ENCODE measurements at places on chromosomes 16 and 17.

DNA sequence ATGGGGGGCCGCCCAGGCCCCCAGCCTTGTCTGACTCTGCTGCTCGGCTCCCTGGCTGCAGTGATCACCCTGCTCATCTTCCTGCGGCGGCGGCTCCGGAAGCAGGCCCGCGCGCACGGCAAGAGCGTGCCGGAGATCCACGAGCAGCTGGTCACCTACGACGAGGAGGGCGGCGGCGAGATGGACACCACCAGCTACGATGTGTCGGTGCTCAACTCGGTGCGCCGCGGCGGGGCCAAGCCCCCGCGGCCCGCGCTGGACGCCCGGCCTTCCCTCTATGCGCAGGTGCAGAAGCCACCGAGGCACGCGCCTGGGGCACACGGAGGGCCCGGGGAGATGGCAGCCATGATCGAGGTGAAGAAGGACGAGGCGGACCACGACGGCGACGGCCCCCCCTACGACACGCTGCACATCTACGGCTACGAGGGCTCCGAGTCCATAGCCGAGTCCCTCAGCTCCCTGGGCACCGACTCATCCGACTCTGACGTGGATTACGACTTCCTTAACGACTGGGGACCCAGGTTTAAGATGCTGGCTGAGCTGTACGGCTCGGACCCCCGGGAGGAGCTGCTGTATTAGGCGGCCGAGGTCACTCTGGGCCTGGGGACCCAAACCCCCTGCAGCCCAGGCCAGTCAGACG lies 24.4 kb upstream of the BEAN1 start:
- no peak for DNase-seq

GRCh38 chr17:79923974-79924638 lies 84.9 kb upstream of the CBX4 start:
- no peak for DNase-seq

DNA sequence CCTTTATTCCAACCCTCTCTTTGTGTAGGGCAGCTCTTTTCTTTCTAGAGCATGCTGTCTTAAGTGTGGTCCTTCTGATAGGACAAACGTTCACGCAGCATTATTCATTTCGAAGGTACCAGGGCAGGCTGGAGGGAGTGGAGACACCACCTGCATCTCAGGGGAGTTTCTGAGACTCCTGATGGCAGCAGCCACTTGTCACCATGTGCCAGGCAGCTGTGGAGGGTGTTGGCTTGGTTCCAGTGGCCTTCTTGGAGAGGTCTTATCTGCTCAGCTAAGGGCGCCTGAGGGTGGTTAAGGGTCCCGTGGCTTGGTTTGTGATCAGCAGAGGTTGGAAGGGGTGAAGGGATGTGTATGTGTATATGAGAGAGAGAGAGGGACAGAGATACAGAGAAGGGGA lies 257.1 kb upstream of the EEF2KMT start:
- no peak for DNase-seq

DNA sequence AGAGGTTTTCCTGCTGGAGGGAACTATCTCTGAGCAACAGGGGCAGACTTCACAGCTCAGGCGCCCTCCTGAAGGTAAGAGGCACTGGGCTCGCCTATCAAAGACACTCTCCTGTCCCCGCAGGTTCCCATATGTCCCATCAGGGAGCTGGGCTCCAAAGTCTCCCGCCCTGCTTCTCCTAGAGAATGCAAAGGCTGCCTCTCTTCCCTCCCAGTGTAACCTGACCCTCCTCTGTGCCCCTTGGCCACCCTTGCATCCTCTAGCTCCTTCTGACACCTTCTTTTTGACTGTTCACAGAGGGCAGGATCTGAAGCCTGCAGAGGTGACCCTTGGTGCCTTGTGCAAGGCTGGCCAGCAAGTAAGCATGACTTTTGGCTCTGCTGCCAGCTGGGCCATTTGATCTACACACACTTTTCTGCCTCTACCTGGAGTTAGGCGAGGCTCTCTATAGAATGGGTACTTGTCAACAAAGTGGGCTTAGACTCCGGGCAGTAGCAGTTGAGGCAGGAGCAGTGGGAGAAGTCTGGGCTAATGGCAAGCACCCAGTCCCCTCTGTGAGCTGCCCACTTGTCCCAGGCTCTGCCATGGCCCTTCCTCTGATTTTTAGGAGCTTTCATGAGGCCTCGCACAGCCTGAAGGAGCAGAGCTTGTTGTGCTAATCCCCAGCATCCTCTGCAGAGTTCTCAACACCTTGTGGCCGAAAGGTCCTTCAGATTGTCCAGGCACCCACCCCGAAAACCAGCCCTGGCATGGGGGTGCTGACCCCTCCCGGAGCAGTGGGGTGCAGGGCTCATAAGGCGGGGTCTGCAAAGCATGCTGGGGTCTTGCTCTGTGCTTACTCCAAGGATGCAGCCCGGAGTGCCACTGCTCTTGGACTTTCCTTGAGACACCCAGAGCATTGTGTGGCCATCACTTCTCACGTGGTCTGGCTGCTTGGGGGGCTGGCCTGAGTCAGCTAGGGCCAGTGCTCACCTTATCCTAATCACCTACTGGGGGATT lies 122.9 kb downstream of the METRNL start:
- no peak for DNase-seq

- no peak for DNase-seq
These were observed 1.2 kb downstream of the JUP start for GRCh38 chr17:41785091-41785858.

DNA sequence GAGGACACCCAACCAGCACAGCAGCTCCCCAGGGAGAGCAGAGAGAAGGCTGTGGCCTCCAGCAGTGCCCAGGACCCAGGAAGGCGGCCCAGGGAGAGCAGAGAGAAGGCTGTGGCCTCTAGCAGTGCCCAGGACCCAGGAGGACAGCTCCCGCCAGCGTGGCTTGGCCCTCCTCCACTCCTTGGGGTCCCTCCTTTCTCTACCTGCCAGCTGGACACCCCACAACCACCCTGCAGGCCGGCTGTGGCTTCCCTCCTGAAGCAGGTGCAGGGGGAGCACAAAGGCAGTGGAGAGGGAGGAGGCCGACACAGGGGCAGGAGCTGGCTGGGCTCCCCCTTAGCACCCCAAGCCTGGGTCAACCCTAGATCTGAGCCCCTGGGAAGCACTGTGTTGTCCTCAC lies 54.1 kb upstream of the FASN start:
- DNase-seq = no peak

DNA sequence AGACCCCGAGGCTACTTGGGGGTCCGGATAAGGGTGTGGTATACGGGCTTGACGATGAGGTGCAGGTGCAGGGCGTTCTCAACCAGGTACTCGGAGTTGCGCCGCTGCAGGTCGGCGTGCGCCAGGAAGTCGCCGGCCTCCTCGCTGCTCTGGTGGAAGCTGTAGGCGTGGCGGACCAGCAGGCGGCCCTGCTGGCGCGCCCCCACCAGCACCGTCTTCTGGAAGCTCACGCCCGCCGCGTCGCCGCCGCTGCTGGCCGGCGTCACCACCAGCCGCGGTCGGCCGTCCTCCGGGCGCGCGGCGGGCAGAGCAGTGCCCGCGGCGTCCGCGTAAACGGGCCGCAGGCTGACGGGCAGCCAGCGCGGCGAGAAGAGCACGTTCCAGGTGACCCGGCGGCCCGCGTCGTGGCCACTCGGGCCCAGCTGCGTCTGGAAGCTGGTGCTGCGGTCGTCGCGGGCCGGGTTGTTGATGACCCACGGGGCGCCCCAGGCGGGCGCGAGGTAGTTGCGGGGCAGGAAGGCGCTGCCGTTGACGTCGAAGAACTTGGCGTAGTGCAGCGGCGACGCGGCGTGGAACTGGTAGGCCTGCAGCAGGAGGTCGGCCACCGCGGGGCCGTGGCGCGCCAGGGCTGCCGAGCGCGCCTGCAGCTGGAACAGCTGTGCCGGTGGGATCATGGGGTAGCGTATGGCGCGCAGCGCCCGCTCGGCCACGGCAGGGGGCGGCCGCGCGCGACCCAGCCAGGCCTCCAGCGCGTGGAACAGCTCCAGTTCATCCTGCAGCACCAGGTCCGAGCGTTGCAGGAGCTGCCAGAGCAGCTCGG lies 4.8 kb downstream of the BTBD17 start:
- DNase-seq = no peak

DNA sequence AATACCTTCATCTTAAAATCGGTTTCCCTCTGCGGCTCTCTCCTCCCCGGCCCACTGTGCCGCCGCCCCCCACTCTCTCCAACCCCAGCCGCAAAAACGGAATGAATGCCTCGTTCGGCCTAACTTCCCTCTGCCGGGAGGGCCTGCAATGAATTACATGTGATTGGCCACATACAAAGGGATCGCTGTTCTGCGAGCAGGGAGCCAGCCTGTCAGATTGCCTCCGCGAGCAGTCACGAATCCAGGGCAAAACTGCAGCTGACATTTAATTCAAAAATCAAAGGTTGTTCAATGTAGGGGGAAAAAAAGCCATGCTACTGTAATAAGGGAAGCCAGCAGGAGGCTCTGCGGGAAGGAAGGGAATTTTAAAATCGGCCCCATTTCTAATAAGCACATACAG lies 84.9 kb downstream of the TBC1D16 start:
- DNase-seq = no peak

DNA sequence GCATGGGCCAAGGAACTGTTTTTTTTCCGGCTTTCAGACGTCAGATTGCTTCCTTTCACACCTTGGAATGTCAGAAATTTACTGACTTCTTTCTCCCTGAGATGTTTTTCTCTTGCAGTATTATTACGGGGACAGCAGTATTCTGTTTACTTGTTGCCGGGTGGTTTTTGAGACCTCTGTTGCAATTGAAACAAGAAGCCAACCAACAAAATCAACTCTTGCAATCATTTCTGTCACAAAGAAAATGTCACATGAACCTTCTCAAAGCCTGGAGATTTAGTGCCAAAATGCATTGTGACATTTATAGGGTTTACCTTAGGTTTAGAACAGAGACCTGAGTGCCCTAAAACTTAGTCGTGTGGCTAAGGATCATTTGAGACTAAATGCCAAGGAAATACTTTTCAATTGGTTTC lies 174.3 kb downstream of the MAP2K6 start:
- no peak for DNase-seq

DNA sequence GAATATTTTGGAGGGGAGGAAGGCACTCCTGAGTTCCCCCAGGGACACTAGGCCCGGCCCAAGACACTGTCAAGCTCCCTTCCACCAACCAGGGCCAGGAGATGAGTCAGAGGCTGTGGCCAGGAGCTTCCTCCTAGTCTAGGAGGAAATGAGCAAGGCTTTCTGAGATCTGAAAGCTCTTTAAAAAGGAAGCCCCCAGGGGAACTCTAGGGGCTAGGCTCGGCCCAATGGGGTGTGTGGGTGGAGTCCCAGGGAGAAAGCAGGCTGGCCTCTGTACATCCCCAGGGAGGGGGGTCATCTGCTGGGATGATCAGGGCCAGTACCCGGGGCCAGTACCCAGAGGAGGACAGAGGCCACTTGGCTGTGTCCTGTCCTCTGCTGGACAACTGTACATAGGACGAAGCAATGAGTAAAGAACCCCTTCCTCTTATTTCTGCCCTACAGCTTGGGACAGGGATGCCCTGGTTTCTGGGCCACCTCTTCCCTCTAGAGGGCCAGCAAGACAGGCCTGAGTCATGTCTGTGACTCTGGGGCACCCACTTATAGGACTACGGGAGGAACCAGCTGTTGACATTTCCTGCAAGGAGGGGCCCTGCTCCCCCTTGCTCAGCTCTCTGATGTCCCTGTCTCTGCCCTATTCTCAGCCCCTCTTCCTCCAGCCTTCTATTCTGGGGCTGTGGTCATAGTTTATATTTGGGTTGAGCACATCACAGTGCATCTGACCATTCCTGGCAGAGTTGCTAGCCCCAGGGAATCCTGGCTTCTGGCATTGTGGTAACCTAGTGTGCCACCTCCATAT lies 2.7 kb downstream of the FHOD1 start:
- DNase-seq = peak; percentile 79

- DNase-seq = no peak
These were observed 1.6 kb downstream of the OSGIN1 start for GRCh38 chr16:83954577-83955016.

GRCh38 chr17:72710834-72711233 lies 381.7 kb downstream of the SLC39A11 start:
- DNase-seq = no peak

DNA sequence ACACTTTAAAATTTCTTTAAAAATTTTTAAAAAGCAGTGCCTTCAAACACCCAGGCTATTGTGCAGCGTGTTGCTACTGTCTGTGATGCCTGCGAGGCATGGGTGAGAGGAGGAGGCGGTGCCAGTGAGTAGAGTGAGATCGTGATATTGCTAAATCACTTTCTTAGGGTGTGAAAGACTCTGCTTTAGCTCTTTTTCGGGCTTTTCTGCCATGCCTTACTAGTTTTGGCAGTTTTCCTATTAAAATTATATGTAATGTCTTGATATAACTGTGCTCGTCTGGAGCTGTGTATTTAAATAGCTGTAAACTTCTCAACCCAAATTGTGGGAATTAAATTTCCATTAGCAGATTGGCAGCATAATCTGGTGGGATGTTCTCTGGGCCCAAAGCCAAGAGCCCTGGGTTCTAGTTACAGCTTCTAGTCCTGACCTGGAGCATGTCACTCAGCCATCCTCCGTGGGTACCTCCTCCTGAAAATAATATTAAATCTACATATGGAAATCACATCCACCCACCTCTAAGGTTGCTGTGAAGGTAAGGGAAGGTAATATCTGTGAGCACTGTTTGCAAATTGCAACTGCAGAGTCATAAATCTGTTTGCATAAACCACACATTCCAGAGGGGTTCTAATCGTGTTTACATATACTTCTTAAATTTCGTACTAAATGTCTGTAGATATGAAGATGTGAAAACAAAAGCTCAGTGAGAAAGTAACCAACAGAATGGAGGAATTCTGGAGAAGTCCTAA lies 264.3 kb upstream of the CACNG5 start:
- no peak for DNase-seq

- peak; percentile 40 for DNase-seq
These were observed 33.3 kb downstream of the PLCD3 start for GRCh38 chr17:45098869-45099616.

DNA sequence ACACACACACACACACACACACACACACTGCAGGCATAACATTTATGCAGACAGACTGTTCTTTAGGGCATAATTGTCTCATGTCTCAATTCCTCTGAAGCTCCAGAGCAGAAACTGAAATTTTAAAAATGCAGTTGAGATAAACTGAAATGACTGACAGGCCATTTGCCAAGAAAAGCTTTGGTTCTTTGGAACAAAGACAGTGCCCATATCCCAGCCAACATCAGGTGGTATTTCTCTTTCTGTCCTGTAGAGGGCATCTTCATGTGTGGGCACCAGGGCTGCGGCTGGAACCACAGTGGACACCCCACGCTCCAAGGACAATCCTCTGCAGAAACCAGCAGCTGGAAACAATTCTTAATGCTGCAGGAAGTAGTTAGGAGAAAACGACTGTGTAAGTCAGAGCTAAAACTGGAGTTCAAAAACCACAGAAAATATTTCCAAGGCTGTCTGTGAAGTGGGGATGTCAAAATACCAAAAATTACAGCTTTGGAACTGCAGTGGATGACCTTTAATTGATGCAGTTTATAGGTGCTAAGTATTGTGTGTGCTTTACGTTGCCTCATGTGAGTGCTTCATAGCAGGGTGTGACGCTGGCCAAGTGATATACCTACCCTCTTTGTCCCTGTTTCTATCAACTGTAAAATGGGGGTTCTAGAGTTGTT lies 10.6 kb upstream of the MEFV start:
- no peak for DNase-seq

GRCh38 chr16:27572711-27573110 lies 22.8 kb downstream of the KATNIP start:
- no peak for DNase-seq

Measured in GM06990 (cell line).